ENCODE measurements at places on chromosomes 12 and 14.

GRCh38 chr14:21308132-21308478, 28.2 kb downstream of the RPGRIP1 start:
- DNase-seq = no peak

DNA sequence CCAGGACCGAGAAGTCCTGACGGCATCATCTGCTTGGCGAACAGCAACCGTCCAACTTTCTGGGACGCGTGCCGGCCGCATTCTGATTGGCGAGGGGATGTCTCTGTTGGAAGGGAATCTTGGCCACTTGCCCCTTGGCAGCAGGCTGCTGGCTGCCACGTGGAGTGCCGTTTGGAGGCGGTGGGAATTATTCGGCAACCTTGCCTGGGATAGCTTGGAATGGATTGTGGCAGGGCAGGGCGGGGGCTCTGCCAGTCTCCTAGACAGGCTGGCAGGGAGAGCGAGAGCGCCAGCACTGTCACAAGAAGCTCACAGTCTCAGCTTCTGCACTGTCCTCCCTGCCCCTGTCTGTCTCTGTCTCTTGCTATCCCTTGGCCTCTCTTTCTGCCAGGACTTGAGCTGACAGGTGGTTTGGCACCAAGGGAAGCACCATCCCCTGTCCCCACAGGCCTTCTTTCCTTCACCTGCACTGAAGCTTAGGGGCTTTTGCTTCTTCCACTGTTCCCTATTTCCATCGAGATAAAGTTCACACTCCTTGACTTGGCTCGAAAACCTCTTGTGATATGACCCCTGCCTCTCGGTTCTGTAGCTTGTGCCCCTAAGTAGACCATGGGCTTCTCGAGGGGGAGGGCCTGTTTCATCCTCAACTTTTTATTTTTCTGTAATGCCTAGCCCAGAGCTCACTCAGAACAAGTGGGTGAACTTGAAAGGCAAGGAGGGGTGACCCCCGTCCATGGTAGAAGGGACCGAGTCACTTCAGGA, 201.9 kb downstream of the PHETA1 start:
- peak; percentile 10 for DNase-seq

DNA sequence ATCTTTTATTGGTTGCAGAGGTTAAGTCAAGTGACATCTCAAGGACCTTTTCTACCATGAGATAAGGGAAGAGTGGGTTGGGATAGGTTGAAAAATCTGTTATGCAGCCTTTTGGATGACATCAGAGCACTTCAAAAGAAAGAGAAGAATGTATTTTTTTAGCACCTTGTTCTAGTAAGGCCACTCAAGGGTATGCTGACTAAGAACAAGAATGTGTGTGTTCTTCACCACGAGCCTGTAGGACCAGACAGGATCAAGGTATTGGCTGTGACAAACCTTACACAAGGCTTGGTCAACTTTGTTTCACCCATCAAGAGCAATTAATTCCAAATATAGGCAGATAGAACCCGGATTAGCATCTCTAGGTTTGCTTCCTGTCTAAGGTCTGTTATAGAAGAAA, 142.5 kb downstream of the SAMD4A start:
- no peak for DNase-seq

- peak; percentile 37 for DNase-seq
These were observed 34.0 kb downstream of the KITLG start for GRCh38 chr12:88546226-88546625.

DNA sequence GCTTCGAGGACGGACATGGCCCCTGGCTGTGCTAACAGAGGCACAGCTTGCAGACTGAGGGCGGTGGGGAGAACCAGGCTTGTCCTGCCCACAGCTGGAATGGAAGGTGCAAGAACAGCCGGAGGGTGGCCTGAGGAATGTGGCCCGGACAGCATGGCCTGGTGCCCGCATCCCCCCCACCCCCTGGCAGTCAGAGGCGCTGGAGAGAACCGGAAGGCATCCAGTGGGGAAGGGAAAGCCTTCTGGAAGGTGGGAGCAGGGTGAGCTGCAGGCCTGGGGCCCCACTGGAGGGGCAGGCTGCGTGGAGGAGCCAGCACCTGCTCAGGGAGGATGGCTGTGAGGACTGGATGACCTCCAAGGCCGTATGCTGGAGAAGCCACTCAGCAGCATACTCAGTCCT, 8.1 kb upstream of the CYP46A1 start:
- no peak for DNase-seq

- DNase-seq = no peak
These were observed 39.9 kb downstream of the GXYLT1 start for GRCh38 chr12:42104784-42105183.

DNA sequence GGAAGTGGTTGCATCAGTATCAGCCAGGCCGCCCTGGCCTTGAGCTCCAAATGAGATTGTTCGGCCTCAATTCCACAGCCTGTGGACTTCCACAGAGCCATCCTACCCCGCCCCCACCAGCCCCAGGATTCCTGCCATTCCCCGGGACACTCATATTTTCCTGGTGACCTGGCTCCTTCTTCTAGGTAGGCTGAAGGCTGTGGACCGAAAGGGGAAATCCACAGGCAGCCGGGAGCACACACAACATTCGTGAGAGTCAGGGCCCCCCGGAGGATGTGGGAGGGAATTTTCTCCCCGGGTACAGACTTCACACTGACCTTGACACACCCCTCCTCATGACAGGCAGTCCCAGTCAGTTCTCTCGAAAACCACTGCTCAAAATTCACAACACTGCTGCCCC, 39.9 kb downstream of the RIN3 start:
- peak; percentile 46 for DNase-seq

- no peak for DNase-seq
These were observed 109.4 kb downstream of the ARF6 start for GRCh38 chr14:50001999-50002925.

DNA sequence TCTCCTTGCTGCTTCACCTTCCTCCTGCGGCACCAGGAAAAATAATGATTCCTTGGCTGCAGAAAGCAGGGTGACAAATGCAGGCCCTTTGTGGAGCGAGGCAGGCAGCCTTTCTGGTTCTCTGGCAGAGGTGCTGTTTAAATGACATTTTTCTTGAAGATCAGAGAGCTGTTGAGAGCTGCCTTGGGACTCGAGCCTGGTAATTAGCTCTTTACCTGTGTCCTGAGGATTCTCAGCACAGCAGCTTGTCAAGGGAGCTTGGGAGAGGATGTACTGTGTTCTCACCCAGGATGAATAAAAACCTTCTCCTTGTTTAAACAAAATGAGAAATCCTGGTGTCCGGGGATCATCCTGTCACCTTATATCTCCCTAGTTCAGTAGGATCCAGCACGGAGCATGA, 204.0 kb downstream of the AACS start:
- DNase-seq = no peak

DNA sequence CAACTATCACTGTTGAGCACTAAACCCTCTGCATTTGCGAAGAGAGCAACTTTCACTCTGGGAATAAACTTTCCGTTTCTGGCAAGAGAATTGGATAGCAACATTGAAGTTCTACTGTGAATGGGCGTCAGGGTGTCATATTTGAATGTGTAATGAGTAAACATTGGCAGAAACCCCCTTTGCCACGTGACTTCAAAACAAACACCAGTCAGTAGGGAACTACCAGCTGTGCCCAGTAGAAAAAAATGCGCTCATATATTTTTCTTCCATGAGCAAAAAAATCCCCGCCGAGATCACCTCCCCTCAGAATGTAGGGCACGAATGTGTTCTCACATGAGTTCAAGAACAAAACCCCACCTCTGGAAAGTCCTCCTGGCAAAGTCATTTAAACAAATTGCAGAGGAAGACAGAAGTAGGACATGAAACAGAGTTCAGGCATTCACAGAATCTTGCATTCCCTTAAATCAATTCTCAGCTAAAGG, 80.6 kb downstream of the BTG1 start:
- DNase-seq = peak; percentile 27

- DNase-seq = no peak
These were observed 6.4 kb downstream of the CINP start for GRCh38 chr14:102356280-102356679.

DNA sequence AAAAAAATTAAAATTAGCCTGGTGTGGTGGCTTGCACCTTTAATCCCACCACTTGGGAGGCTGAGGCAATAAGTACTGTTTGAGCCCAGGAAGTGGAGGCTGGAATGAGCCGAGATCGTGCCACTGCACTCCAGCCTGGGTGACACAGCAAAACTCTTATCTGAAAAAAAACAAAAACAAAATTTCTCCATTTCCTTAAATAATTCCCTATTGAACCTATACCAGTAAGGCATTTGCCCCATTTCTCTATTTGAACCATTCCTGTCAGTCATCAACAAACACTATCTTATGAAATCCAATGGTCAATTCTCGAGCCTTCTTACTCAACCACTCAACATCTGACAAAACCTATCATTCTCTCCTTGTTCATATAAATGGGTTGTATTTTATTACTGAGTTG, 14.7 kb downstream of the SLC2A14 start:
- DNase-seq = no peak

- peak; percentile 81 for DNase-seq
These were observed 96.2 kb downstream of the FIGNL2 start for GRCh38 chr12:51752234-51752889.

GRCh38 chr14:67385120-67385519, 25.0 kb downstream of the EIF2S1 start:
- no peak for DNase-seq

DNA sequence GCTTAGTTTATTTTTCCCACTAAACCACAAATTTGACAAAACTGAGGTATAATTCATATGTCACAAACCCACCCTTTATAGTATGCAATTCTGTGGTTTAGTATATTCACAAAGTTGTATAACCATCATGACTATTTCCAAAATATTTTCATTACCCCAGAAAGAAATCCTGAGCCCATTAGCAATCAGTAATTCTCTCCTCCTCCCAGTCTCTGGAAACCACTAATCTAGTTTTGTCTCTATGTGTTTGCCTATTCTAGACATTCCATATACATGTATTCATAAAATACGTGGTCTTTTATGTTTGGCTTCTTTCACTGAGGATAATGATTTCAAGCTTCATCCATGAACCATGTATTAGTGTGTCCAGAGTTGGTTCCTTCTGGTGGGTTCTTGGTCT, 267.6 kb downstream of the AEBP2 start:
- DNase-seq = no peak

DNA sequence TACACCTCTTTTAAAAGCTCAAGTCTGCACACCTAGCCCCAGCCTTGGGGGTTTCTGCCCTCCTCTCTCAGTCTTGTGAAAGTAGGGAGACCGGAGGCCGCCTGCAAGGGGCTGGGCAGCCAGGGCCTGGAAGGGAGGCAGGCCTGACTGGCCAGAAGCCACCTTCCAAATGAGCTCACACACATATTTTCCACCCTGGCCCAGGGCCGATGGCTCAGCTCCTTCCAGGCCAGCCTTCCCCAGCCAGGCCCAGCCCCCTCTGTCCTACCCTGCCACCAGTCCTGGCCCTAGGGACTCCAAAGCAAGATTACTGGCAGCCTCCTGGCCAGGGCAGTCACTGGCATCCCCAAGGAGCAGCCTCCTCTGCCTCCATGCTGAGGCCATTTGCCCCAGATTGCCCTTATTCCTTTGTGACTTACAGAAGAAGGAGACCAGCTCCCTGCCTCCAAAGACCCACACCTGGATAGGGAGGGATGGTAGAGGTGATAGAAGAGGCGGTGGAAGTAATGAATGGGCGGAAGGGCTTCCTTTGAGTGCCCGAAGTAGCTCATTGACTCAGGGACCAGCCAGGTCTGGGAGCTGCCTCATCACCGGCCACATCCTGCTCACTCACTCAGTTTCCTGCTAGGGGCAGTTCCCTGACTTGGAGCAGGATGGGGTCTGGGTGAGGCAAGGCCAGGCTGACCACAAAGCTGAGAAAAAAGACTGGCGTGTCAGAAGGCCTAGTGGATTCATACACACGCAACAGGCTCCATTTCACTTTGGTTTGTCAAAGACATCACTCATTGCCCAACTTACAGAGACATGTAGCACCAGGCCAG, 14.8 kb downstream of the MMP14 start:
- DNase-seq = peak; percentile 99

DNA sequence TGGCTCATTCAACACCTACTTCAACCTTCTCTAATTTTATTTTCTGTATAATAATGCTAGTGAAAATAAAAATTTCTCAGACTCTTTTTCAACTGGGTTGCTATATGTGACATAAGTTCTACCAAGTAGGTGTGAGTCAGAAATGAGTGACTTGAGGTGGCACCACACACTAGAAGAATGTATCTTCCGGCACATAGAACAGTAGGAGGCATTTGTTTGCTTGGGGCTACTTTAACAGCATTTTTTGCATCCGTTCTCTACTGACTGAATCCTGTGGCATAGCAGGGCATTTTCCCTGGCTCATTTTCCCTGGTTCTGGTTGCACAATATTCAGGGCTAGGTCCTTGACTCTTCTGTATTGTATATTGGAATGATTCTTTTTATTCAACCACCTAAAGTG, 194.0 kb upstream of the SLC16A7 start:
- no peak for DNase-seq

DNA sequence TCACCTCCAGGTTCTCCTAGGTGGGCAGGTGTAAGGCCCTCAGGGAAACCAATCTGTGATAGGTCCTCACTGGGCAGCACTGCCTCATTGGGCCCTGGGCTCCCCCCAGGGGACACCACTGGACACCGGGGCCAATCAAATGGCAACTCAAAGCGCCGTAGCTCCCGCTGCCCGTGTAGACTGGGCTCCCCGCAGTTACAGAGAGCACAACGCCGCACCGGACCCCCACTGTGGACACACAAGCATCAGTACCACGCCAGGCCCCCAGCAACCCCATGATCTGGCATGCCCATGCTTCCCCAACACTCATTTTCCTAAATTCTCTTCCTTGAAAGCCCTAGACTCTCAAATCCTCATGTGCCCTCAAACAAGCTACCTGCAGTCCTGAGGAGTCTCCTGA, 6.1 kb downstream of the KMT2D start:
- no peak for DNase-seq

GRCh38 chr14:94322648-94323570, at the start of gene SERPINA6:
Gene SERPINA6 (minus strand): TSS chr14:94323336. CDS start chr14:94314648, 8,688 bp downstream.
- peak; percentile 14 for DNase-seq

DNA sequence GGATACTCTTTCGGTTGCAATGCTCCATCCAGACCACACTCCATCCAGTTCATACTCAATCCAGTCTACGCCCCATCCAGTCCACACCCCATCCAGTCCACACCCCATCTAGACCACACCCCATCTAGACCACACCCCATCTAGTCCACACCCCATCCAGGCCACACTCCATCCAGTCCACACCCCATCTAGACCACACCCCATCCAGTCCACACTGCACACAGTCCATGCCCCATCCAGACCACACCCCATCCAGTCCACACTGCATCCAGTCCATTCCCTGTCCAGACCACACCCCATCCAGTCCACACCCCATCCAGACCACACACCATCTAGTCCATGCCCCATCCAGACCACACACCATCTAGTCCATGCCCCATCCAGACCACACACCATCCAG, 116.0 kb upstream of the RTL1 start:
- DNase-seq = no peak

- no peak for DNase-seq
These were observed 3.5 kb upstream of the KLC1 start for GRCh38 chr14:103625356-103626095.

- DNase-seq = no peak
These were observed 26.6 kb upstream of the NFYB start for GRCh38 chr12:104164634-104165033.

- DNase-seq = no peak
These were observed 219.4 kb downstream of the KSR2 start for GRCh38 chr12:117749431-117749830.

GRCh38 chr12:82757656-82758055, 71.0 kb downstream of the TMTC2 start:
- no peak for DNase-seq
